ENCODE measurements at places on chromosomes 5 and 9.

GRCh38 chr5:61330341-61330844 lies 1.7 kb upstream of the ZSWIM6 start:
- DNase-seq: no peak

- no peak for DNase-seq
Observed at GRCh38 chr5:125634216-125634835, 788.9 kb upstream of the GRAMD2B start.

- DNase-seq: no peak
Observed at GRCh38 chr5:21152611-21153010, 1164.6 kb upstream of the CDH18 start.

- no peak for DNase-seq
Observed at GRCh38 chr5:120419127-120419526, 45.0 kb upstream of the PRR16 start.

DNA sequence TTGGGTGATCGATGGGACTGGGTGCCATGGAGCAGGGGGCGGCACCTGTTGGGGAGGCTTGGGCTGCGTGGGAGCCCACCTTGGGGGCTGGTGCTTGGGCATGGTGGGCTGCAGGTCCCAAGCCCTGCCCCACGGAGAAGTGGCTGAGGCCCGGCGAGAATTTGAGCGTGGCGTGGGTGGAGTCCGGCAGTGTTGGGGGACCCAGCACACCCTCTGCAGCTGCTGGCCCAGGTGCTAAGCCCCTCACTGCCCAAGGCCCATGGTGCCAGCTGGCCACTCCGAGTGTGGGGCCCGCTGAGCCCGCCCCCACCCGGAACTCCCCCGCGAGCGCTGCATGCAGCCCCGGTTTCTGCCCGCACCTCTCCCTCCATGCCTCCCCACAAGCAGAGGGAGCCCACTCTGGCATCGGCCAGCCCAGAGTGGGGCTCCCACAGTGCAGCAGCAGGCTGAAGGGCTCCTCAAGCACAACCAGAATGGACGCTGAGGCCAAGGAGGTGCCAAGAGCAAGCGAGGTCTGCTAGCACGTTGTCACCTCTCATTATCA lies 1178.6 kb upstream of the CDH10 start:
- no peak for DNase-seq

GRCh38 chr5:87081016-87081415 lies 186.7 kb upstream of the RASA1 start:
- no peak for DNase-seq

- DNase-seq: no peak
Observed at GRCh38 chr9:17928228-17928627, 349.4 kb downstream of the SH3GL2 start.

GRCh38 chr5:79255786-79256557 lies 20.0 kb downstream of the JMY start:
- no peak for DNase-seq

DNA sequence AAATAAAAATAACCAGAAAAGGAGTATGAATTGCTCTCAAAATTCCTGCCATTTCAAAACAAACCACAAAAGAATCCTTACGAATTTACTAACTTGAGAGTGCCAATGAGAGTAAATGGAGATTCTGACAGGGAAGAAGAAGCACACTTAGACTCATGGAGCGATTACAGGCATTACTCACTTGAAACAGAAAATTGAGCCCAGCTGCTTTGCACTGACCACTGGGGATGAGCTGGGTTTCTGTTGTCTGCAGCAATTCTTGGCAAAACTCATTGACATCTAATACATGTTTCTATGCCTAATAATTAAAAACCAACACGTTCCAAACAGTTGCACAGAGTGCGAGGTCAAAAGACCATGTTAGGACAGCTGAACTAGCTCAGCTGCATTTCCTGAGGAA lies 731.6 kb downstream of the DNAH5 start:
- no peak for DNase-seq

GRCh38 chr9:93810028-93810971 lies 144.9 kb downstream of the BARX1 start:
- DNase-seq: no peak

- no peak for DNase-seq
Observed at GRCh38 chr5:139263946-139264345, 29.6 kb upstream of the MATR3 start.

- no peak for DNase-seq
Observed at GRCh38 chr9:133772581-133772980, 34.4 kb upstream of the SARDH start.

DNA sequence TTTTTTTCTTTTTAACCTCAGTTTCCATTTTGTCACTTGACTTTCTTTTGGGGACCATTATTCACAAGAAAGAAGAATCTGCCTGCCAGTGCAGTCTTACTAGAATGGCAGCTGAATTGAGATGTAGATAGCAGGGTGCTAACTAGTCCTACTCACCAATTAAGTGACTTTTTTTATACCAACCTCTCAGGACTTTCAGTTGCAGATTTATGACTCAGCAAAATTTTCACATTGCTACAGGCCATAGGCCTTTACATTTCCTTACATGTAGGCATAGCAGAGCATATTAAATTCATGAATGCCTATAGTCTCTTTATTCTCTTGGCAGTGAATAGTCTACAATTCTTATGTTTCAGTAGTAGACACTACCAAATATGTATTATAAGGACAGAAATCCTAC lies 54.0 kb upstream of the FKTN start:
- no peak for DNase-seq

GRCh38 chr5:93433422-93433821 lies 147.6 kb downstream of the NR2F1-AS1 start:
- no peak for DNase-seq

GRCh38 chr9:108269371-108269770 lies 586.4 kb downstream of the ACTL7B start:
- DNase-seq: no peak

GRCh38 chr9:98315067-98315453 lies 59.6 kb upstream of the TBC1D2 start:
- DNase-seq: no peak

GRCh38 chr5:107514305-107514704 lies 156.4 kb downstream of the EFNA5 start:
- no peak for DNase-seq

DNA sequence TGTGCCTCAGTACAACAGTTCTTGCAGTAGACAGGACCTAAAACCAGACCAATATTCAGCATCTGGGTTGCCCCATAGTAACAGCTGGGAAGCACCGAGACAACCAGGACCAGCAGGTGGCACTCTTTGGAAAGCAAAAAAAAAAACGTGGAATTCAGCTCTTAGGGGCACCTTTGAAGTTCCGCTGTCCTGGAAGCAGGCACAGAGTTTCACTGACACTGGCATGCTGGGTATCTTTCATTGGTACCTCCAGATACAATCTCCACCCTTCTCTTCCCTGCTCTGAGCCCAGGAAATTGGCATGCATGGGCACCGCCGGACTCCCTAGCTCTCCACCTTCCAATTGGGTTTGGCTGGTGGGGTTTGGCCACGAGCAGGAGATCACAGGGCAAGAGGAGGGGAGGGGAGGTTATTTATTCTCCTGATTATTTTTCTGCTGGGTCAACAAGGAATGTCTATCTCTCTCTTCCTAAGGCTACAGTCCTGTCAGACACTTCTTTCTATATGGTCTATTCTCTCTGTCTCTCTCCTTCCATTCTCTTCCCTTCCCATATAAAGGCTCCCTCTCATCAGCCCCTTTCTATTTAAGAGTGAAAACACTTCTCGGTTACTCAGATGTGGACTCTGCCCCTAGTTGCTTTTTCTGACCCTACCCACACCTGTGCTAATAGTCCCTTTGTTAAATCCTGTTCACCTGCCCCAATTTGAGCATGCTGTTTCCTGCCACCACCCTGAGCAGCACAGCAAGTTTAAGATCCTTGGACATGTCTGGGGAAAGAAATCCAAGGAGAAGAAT lies 1.9 kb upstream of the IDNK start:
- DNase-seq: peak; percentile 35

DNA sequence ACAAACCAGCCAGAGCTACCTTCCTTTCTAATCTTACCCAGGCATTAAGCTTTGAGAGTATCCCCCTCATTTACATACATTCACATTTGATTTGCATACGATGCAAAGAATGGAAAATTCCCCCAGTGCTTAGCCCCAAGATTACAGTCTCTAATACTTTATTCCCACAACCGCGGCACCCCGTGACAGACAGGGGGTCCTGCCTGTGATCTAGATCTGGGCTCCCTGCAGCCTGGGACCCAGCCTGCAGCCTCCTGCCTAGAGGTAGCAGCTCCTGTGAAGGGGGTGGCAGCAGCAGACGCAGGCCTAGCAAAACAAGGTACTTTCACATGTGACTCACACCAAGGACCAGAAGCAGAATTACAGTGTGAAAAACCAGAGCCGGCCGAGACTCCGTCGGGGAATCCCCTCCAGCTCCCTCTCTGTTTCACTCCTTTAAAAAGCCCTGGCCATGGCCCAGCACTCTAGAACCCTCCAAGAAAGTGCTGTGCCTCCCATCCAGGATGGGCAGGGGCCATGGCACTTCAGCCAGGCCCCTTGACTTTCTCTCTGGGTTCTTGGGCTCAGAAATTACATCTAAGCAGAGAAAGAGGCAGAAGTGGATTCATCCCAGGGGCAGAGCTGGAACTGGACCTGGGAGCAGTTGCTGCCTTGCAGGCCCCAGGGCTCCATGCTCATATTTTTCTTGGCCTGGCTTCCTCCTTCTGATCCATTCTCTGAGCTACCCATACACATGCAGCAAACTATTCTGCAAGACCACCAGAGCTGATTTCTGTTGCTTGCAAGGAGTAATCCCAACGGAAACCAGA lies 14.0 kb upstream of the TCF7 start:
- DNase-seq: peak; percentile 79

DNA sequence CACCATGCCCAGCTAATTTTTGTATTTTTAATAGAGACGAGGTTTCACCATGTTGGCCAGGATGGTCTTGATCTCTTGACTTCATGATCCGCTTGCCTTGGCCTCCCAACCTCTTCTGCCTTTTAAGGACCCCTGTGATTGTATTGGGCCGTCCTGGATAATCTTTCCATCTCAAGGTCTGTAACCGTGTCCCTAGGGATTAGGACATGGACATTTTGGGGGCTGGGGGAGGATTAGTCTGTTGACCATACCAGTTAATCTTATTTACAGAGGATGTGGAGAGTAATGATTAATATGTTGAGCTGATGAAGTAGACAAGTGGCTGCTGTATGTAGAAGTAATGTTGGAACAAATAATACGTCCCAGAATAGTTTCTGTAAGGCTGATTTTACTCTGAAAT lies 23.1 kb downstream of the LNPEP start:
- no peak for DNase-seq

DNA sequence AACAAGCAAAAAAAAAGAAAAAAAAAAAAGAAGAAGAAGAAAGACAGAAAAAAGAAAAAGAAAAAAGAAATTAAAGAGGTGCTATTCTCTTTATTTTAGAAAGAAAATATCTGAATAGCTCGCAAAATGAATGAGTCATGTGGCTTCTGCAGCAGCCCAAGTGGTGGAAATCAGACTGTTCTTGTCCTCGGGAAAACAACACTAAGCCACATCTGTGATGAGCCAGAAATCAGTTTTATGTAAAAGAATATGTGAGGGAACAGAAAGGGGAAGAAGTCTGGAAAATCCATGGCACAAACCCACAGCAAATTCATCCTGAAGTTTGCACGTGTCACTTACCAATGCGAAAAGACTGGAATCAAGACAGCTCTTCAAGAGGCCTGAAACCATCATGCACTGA lies 118.7 kb upstream of the GAS1 start:
- DNase-seq: no peak

DNA sequence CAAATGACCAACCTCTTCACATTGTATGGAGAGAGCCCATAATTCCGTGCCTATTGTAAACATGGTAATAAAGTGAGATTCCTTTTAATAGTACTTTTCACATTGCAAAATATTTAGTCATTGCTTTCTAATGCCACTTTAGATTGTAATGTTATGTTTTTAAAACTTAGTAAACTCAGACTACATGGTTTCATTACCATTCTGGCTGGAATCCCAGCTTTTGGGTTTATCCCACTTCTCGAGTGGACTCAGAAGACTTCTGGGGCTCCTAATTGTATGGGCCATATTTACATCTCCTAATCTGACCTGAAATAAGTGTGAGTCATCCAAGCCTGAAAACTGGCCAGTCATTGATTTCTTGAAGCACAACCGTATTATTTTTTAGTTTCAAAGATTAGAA lies 217.6 kb downstream of the CAAP1 start:
- no peak for DNase-seq

GRCh38 chr5:81513982-81514381 lies 120.0 kb upstream of the ACOT12 start:
- no peak for DNase-seq

GRCh38 chr5:10317825-10318682 lies 10.4 kb upstream of the CMBL start:
- no peak for DNase-seq

- DNase-seq: no peak
Observed at GRCh38 chr5:17794815-17795214, 160.6 kb downstream of the TAF11L14 start.

DNA sequence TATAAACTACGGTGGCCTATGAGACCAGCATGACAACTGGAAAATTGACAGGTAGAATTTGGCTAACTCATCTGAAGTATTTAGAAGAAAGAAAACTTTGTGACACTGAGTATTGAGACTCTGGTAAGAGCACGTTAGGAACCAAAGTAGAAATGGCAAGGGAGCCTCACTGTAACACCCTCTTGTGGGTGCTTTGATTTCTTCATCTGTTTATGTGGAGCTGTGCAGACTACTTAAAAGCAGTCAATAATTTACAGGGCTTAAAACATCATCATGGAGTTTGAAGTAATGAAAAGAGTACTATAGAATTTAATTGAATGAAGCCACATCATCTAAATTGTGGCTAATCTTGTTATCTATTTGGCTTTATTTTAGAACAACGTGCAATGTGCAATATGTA lies 414.2 kb downstream of the CCDC171 start:
- DNase-seq: no peak

DNA sequence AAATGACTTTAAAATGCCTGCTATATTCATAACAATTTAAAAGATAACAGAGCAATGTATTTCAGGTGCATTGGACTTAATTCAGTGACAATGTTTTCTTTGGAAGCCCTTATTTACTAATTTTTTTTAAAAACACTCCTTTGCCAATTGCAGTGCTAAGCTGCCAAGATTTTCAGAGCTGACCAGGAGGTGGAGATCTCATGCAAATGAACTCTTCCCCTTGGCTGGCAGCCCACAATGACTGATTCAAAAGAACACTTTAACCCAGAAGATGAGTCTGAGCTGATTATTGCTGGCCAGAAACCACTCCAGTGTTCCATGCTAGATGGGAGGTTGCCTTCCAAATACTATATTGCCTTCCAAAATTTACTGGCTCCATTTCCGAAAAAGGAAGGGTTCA lies 128.3 kb upstream of the CCNH start:
- no peak for DNase-seq

DNA sequence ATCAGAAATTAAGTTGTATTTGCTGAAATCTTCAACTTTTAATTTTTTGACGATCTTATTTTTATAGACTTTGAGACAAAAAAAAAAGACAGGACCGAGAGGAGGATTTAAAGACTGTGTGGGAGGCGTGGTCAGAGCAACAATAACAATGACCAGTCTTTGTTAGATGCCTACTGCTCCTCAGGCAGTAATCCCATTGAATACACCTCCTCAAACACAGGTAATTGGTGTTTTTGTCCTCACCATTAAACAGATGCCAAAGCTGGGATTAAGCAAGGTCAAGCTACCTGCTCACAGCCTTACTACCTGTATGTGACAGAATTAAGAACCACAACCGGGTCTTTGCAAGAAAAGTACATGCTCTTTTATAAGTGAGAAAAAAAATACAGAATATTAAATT lies 233.3 kb upstream of the GRAMD2B start:
- no peak for DNase-seq

All from activated CD4-positive, alpha-beta T cell treated with anti-CD3 and anti-CD28 coated beads, Interleukin-2, amount 50 U/mL, for 1 hour (primary cell).